ENCODE measurements at places on chromosomes 7 and 10. TPM values are rescaled to one million over a fixed set of nuclear protein-coding genes. Genes with fewer than 3 reads are reported as not detected.

The NIPSNAP2 gene
- total RNA-seq = 102 TPM

The EVX1 gene
- not detected for total RNA-seq

The SCART1 gene
- 3.9 TPM for total RNA-seq

The BMPR1A gene
- 121 TPM for total RNA-seq

The GPR37 gene
- 14.7 TPM for total RNA-seq

The MASTL gene
- total RNA-seq = 5.5 TPM

The CLCN1 gene
- not detected for total RNA-seq

The GIMAP5 gene
- total RNA-seq = 24.4 TPM

The MKX gene
- 37.7 TPM for total RNA-seq

- no peak for ATAC-seq
These were observed 717.1 kb upstream of the LRRN3 start for GRCh38 chr7:110373859-110374258.

- no peak for ATAC-seq
These were observed 14.6 kb downstream of the GBX1 start for GRCh38 chr7:151152643-151153513.

GRCh38 chr10:69315100-69315542, 36.8 kb downstream of the HK1 start:
- no peak for ATAC-seq

DNA sequence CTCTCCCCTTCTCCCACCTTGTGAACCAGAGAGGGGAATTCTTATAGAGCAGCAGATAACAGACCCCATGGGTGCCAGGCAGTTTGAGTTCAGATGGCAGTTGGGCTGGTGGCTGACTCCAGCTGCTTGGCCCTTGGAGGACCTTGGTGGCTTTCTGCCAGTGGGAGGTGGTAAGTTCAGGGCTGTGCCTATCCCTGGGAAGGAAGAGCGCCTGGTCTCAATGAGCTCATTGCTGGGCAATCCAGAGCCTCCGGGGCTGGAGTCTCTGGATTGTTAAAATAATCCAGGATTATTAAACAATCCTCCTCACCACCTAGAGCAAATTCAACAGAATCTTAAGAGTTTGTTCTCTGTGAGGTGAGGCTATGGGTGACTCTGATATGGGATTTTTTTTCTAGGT, 105.2 kb downstream of the FANK1 start:
- no peak for ATAC-seq

GRCh38 chr10:3226960-3227744, 54.6 kb upstream of the PITRM1 start:
- peak; percentile 37 for ATAC-seq

DNA sequence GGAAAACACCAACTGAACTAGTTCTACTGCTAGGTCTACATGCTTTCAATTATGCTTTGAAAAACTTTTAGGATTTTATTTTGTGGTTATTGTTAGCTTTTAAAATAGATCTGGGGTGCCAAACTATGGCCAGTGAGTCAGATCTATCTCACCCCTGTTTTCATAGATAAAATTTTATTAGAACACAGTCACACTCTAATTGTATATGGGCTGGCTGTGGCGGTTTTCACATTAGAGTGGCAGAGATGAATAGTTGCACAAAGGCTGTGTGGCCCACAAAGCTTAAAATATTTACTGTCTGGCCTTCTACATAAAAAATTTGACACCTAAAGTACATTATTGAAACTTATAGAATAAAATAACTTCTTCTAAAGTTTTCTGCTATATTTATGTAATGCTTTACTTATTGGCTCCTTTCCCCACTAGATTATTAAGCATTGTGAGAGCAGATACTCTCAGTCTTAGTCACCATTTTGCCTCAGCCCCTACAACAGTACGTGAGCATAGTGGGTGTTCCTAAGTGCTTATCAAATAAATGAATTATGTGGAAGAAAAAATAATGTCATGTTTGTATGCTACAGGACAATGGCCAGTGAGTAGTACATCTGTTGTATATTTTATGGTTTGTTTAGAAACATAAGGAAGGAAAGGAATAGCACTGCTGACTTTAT, 5.4 kb upstream of the SUV39H2 start:
- no peak for ATAC-seq

DNA sequence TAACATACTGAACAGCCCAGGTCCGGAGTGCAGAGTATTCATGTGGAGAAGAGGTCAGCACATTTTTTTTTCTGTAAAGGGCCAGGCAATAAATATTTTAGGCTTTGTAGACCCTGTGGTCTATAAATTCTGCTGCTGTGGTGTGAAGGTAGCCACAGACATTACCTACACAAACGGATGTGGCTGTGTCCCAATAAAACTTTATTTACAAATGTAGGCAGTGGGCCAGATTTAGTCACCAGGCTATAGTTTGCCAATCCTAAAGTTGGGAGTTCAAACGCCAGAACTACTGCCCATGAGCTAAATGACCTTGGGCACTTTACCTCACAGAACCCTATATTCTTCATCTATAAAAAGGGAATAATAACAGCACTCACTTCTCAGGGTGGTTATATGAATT, 13.4 kb downstream of the FAM53B start:
- no peak for ATAC-seq

DNA sequence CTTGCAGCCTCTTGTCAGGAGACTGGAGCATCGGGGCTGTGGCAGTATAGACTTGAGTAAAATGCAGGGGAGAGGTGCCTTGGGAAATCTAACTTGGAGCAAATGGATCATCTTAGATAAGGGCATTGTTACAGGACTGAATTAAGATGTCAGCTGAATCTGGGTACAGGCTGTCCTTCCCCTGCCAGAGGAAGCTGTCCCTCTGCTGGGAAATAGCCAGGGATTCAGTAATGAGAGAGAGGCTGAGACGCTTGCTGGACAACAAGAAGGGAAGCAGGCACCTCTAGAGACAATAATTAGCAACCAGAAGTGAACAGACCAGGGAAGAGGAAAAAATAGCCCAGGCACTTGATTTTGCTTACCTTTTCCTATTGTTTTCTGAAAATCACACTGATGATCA, 20.7 kb upstream of the RAPGEF5 start:
- no peak for ATAC-seq

DNA sequence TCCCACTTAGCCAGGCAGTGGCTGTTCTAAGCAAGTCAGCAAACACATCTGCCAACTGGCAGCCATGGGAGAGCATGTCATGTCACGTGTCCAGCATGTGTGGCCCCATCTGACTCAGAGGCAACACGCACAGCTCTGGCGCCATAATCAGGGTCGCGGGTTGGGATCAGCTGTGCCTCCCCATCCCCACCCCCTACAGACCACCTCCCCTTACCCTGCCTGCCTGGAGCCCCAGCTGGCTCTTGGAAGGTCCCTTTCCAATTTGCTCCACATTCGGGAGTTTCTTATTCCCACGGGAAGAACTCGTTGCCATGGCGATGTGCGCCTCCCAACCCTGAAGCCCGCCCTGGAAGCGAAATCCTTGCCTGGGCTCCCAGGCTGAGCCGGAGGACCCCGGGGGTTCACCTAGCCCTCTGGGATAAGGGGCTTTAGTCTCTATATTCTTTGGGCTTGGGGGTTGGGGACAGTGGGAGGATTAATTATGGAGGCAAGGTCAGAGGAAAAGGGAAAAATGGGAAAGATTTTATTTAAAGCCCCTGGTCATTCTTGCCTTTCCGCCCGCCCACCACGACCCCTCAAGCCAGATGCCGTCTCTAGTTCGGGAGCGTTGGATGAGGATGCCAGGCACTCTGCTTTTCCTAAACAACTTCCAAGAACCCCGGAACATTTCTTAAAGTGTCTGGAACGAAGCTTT, 283.7 kb downstream of the ZEB1 start:
- peak; percentile 62 for ATAC-seq

DNA sequence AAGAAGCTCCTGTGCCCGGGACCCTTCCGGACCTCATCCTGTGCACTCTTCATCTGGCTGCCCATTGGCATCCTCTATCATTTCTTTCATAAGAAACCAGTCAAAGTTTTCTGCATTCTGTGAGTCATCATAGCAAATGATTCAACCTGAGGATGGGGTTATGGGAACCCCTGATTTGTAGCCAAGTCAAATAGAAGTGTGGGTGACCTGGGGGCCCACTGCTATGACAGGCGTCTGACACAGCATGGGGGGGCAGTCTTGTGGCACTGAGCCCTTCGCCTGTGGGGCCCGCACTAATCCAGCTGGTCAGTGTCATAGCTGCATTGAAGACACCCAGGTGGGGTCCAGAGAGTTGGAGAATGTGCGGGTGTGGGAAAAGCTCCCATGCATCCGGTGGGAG, 230.4 kb downstream of the USP6NL start:
- no peak for ATAC-seq

GRCh38 chr7:139673762-139674161, 104.0 kb downstream of the HIPK2 start:
- no peak for ATAC-seq

DNA sequence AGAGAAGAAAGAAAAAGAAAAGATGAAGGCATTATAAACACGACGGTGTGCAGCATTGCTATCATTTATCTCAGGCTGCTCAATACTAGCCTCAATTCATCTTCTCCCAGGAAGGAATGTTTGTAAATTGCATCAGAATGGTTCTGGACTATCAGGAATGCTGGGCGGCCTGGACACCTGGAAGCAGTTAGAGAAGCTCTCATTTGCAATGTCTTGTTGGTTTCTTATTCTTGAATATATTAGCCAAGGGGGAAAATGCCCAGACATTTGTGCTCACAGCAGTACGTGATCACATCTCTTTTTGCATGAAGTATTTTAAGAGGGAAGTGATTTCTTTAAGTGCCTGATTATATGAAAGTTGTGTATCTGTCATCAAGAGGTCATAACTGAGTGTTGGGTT, 85.6 kb upstream of the IMMP2L start:
- ATAC-seq = no peak

- ATAC-seq = peak; percentile 53
These were observed 74.8 kb downstream of the ZRANB1 start for GRCh38 chr10:125016611-125017202.

- no peak for ATAC-seq
These were observed 6.0 kb upstream of the ZRANB1 start for GRCh38 chr10:124935946-124936345.

GRCh38 chr10:34319197-34319846, 495.8 kb downstream of the PARD3 start:
- ATAC-seq = peak; percentile 69

- no peak for ATAC-seq
These were observed 3.8 kb upstream of the SAP25 start for GRCh38 chr7:100577507-100577906.

GRCh38 chr7:90180649-90181048, 26.4 kb downstream of the STEAP1 start:
- no peak for ATAC-seq

- no peak for ATAC-seq
These were observed 69.0 kb downstream of the SEPTIN7 start for GRCh38 chr7:35869810-35870209.

All from gastroesophageal sphincter (tissue), 4 donors.